ENCODE measurements at places on chromosomes 6 and 20.
A peak's percentile ranks its signal among the peaks of the same experiment; 100 is the strongest.

GRCh38 chr6:166584155-166584554 lies 2.3 kb downstream of the RAMACL start:
- DNase-seq: no peak

DNA sequence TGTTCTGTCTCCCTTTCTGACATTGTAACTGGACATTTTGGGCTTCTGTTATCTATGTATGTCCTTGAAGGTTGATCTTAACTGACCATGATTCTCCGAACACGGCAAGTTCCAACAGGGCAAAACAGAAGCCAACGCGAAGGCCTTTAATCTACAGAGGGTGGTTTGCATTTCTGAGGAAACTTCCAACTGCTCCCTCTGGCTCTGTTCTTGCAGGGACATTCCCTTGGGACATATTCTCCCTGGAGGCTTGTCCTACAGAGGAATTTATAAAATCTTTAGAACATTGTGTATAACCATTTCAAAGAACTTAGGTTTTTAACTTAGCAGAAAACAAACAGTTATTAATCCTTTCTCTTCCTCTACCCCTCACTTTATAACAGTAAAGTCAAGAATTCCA lies 189.0 kb upstream of the CDYL start:
- DNase-seq: no peak

DNA sequence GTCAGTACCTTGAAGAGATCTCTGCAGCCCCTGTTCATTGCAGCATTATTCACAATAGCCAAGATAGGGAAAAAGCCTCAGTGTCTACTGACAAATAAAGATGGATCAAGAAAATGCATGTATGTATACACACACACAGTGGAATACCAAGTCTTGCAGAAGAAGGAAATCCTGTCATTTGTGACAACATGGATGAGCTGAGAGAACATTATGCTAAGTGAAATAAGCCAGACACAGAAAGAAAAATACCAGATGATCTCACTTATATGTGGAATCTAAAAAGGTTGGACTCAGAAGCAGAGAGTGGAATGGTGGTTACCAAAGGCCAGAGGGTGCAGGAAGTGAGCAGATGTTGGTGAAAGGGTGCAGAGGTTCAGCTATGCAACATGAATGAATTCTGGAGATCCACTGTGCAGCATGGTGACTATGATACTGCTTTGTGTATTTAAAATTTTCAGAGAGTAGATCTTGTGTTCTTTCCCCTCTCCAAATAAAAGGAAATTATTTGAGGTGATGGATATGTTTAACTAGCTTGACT lies 11.0 kb upstream of the SLC22A1 start:
- DNase-seq: no peak

DNA sequence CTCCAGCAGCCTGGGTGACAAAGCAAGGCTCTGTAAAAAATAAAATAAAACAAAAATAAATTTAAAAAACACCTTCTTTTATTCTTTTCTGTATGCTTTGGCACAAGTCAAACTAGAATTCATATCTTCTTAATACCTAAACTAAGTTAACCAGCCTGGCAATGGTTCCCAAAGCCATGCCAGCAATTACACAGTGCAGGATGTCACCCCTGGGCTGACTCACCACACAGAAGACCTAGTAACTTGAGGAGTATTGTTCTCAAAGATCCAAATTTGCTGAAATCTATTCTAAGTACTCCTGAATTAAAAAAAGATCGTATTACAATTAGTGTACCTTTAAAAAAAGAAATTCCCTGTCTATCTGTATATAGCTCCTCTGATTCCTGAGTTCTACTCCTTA lies 162.7 kb upstream of the SGK1 start:
- DNase-seq: no peak

DNA sequence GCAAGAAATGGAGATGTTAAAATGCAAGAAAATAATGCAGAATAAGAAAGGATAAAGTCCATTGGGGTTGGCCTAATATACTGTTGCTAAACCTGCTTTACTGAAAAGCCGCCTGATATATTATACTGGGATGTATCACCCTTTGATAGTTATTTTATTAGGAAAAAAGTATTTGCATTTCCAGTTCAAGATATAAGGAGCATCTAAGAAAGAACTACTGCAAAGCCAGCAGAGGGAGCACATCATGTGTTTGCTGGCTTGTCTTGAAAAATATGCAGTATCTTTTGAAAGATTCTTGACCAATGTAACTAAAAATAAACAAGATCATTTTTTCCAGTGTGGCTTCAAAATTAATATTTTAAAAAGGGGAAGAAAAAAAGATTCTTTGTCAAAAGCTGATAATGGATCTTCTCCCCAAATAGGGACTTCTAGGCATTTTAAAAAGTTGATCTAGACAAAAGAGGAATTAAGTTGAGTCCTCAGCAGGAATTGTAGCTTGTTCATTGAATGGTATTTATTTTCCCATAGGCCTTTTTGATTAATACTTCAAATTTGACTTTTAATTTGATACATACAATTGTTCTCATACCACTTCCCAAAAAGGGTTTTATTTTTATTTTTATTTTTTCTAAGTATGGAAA lies 214.9 kb downstream of the ZFAND3 start:
- DNase-seq: no peak

- DNase-seq: peak; percentile 96
Observed at GRCh38 chr6:34526992-34527728, 29.0 kb downstream of the SPDEF start.

GRCh38 chr6:56664029-56664428 lies 21.3 kb upstream of the DST start:
- no peak for DNase-seq

- DNase-seq: peak; percentile 48
Observed at GRCh38 chr6:11258260-11259237, 26.1 kb upstream of the NEDD9 start.

DNA sequence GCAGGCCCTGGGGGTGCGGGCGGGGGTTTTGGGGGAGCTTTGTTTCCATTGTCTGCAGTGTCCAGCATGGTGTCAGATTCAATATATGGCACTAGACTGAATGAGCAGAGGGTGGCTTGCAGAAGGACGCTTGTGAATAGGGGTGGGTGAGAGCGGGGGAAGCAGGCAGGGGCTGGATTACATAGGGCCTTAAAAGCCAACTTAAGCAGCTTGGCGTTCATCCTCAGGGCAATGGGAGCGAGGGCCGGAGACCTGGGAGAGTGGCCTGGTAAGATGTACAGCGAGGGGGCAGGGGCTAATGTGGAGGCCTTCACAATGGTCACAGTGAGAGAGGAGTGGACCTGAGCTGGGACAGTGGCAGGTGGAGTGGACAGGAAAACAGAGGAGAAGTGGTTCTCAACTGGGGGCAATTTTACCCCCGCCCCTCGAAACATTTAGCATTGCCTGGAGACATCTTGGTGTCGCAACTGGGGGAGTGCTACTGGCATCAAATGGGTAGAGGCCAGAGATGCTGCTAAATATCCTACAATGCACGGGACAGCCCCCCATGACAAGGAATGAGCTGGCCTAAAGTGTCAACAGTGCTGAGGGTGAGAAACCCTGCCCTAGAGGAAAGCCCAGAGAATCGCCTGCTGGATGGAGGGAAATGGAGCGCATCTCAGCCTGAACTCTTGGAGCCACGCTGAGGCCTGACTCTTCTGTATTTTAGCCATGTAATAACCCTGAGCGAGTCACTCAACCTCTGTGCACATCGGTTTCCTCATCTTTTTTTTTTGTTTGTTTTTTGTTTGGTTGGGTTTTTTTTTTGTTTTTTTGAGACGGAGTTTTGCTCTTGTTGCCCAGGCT lies 15.1 kb upstream of the BAK1 start:
- DNase-seq: no peak

GRCh38 chr6:137982418-137983189 lies 115.5 kb downstream of the TNFAIP3 start:
- DNase-seq: no peak

DNA sequence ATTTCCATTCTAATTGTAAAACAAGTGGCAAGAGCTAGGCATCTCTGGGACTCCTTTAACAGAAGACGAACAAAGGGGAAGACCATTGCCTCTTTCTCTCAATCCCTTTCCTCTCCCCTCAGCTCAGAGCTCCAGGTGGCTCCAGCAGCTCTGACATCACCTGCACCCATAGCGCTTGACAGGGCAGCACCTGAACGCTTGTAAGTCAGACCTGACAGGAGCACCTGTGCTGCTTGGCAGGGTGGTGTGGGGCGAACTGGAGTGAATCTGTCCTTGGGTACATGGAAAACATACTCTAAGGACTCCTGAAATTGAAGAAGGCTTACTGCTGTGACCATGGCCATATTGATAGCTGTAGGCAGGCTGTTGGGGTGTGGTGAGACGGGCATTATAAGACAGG lies 409.5 kb upstream of the AGPAT4 start:
- DNase-seq: no peak
